ENCODE measurements at places on chromosomes 4 and X.

DNA sequence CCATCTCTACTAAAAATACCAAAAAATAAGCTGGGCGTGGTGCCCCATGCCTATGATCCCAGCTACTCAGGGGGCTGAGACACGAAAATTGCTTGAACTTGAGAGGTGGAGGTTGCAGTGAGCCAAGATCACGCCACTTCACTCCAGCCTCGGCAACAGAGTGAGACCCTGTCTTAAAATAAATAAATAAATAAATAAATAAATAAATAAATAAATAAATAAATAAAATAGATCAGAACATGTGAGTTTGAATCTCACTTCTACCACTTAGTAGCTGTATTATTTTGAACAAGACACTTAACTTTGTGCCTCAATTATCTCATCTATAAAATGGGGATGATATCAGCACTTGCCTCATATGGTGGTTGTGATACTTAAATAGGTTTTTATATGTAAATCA lies 90.2 kb downstream of the C4orf51 start:
- no peak for DNase-seq

- no peak for DNase-seq
Measured at GRCh38 chr4:139672215-139672614, 6.6 kb downstream of the MGST2 start.

- DNase-seq: no peak
Measured at GRCh38 chr4:73127839-73128453, 58.4 kb upstream of the COX18 start.

- DNase-seq: no peak
Measured at GRCh38 chr4:187289371-187289770, 565.7 kb upstream of the FAT1 start.

DNA sequence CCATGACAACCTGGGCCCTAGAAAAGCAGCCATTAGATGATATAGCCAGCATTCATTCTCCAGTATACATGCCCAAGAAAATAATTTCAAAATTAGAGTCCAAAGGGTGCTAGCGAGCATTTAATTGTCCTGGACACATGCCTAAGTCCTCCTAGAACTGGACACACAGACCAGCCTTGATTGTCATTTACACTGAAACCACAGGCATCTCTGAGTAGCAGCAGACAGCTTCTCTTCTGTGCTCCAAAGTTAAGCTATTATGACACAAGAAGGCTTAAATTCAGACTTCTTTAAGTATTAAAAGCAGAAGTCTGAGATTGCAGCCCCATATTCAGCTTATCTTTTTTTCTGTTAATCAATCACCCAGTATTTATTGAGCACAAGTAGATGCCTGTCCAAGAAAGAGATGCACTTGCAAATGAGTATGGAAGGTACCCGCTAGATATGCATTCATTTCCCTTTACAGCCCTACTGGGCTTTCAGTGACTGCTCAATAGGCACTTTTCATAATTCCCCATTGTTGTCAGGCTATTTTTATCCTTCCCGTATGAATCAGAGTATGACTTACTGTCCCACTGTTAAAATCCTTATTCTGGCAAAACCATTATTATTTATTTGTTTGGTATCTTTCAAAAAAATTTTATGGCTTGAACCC lies 374.1 kb downstream of the FBXW7 start:
- DNase-seq: no peak

- no peak for DNase-seq
Measured at GRCh38 chrX:18985186-18985435, 1.2 kb upstream of the PHKA2 start.
